ENCODE measurements at places on chromosomes 7 and 10. TPM values are rescaled to one million over a fixed set of nuclear protein-coding genes. Genes with fewer than 3 reads are reported as not detected.

POLL gene
- total RNA-seq, result 26.1 TPM

RBAK gene
- total RNA-seq, result 16.1 TPM

DNA sequence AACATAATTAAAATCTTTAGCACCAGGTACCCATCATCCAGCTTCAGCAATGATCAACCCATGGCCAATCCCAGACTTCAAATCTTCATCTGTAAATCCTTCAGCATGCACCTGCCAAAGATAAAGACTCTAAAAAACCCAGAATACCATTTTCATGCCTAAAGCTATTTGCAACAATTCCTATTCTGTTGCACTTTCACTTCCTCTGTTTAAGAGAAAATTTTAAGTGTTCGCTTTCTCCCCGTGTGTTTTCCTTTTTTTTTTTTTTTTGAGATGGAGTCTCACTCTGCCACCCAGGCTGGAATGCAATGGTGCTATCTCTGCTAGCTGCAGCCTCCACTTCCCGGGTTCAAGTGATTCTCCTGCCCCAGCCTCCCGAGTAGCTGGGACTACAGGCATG, 31.8 kb upstream of the HTR5A start:
- DNase-seq, result no peak

DNA sequence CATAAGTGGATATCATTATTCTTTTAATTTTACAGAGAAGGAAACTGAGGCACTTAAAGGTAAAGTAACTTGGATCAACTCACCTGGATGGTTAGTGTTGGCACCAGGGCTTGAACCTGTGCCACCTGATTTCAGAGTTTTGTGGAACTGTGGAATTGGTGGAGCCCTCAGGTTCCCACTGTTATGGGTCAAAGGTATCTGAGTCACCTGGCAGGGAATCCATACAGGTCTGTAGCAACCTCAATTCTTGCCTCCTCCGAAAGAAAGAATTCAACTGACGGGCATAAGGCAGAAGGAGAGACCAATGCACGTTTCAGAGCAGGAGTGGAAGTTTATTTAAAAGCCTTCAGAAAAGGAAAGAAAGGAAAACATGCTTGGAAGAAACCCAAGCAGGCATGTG, 25.2 kb upstream of the ADAMTS14 start:
- no peak for DNase-seq

DNA sequence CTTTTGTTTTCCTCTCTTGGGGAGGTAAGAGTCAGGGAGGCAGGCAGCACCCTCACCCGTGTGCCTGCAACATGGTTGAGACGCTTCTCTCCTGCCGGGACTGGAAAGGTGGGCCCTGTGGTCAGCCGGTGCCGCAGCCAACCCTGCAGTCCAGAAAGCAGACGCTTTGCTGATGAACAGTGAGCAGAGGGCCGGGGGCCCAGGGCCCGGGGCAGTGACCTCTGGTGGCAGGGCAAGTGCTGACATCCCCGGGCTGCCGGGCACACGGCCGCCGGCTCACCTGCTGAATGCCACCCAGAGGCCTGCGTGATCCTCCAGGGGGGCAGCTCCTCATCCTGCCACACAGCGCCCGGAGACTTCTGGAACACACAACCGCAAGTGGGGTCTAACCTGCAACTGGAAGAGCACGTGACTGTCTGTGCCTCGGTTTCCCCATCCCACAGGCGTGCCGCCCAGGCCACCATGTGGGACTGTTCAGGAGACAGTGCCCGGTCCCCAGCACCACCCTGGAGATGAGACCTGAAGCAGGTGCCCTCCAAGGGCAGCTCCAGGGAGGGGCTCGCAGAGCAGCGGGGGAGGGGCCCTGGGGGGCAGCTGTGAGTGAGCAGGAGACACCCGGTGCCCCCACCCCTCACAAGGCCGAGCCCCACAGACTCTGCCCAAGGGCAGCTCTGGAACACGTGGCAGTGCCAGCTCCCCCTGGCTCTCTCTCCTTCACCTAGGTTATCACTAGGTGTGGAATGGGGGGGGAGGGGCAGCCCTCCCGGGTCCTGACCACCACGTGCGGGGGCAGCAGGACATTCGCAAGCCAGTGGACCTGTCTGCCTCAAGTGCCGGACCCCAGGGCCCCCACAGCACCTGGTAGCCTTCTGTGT, 2.2 kb upstream of the ADGRA1 start:
- no peak for DNase-seq

Measured in H1 (cell line).